ENCODE measurements at places on chromosomes 2 and 18. TPM values are rescaled to one million over a fixed set of nuclear protein-coding genes. Genes with fewer than 3 reads are reported as not detected.

BOLL gene
- polyA plus RNA-seq: not detected

PELI1 gene
- 34.9 TPM for polyA plus RNA-seq

ZEB2 gene
- 2.2 TPM for polyA plus RNA-seq

CYBRD1 gene
- 0.10 TPM for polyA plus RNA-seq

ORC4 gene
- 261 TPM for polyA plus RNA-seq

OR6B2 gene
- not detected for polyA plus RNA-seq

MYOM1 gene
- 1.7 TPM for polyA plus RNA-seq

MYO3B gene
- 0.11 TPM for polyA plus RNA-seq

SCN3A gene
- polyA plus RNA-seq: 153 TPM

CCDC178 gene
- polyA plus RNA-seq: not detected

MCFD2 gene
- 84.0 TPM for polyA plus RNA-seq

CASP8 gene
- polyA plus RNA-seq: 0.72 TPM

GPR148 gene
- polyA plus RNA-seq: not detected

PDE1A gene
- polyA plus RNA-seq: 1.6 TPM

IL1F10 gene
- not detected for polyA plus RNA-seq

LBX2 gene
- polyA plus RNA-seq: not detected

EIF5B gene
- 12.6 TPM for polyA plus RNA-seq

CSRNP3 gene
- 66.6 TPM for polyA plus RNA-seq
